ENCODE measurements at places on chromosomes 6 and 20.

GRCh38 chr6:98530732-98531131 lies 303.6 kb upstream of the POU3F2 start:
- DNase-seq, result no peak

GRCh38 chr6:105317607-105318533 lies 85.0 kb downstream of the PREP start:
- DNase-seq, result no peak

DNA sequence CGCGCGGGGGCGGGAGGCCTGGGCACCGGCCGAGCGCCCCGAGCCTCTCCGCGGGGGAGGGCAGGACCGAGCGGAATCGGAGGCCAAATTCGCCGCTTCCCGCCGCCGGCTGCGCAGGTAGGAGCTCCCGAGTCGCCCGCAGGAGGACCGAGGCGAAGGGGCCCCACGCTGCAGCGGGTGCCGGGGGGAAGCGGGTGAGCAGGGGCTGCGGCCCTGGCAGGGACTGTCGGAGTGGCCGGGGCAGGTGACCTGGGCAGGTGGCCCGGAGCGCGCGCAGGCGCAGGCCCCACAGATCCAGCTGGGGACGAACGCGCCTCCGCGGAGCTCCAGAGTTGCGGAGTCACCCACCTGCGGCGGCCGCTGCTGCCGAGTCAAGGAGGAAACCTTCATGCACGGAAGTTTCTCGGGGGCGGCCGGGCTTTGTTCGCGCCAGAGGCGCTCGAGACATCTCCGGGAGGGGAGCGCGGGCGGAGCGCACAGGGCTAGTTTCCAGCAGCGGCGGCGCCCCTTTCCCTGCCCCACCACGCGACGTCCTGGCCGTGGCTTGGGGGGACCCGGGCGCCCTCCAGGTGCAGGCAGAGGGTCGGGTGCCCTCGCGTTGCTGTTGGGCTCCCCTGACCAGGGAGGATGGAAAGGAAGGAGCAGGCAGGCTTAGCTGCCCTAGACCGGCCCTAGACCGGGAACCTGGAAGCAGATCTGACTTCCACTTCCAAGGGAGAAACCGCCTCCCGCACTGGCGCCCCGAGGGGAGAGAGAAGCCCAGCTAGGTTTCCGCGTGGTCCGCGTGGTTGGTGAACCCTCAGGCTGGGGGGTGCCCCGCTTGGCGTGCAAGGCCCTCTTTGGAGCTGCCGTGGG lies 590 bp downstream of the SLCO4A1 start:
- no peak for DNase-seq

DNA sequence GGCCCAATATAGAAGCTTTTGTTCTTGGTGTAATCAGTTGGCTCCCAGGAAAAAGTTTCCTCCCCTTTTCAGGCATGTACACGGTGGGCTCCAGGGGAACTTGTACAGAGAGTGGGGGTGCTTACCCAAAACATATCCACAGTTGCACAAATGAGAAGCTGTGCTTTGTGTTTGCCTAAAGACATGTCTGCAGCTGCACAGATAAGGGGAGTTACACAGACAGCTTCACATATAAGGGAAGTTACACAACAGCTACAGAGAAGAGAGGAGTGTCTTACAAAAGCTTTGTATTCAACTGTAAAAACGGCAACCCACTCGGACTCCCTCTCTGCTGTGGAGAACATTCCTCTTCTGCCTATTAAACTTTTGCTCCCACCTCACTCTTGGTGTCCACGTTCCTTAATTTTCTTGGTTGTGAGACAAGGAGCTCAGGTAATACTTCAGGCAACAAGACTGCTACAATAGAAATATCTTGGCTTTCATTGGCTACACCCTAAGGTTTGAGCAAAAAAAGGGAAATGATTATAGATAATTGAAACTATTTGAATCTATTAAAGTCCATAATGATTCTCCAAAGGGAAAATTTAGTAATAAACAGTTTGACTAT lies 7.4 kb upstream of the PNRC1 start:
- DNase-seq, result no peak

GRCh38 chr6:36663504-36664446 lies 14.7 kb upstream of the CDKN1A start:
- DNase-seq, result no peak

DNA sequence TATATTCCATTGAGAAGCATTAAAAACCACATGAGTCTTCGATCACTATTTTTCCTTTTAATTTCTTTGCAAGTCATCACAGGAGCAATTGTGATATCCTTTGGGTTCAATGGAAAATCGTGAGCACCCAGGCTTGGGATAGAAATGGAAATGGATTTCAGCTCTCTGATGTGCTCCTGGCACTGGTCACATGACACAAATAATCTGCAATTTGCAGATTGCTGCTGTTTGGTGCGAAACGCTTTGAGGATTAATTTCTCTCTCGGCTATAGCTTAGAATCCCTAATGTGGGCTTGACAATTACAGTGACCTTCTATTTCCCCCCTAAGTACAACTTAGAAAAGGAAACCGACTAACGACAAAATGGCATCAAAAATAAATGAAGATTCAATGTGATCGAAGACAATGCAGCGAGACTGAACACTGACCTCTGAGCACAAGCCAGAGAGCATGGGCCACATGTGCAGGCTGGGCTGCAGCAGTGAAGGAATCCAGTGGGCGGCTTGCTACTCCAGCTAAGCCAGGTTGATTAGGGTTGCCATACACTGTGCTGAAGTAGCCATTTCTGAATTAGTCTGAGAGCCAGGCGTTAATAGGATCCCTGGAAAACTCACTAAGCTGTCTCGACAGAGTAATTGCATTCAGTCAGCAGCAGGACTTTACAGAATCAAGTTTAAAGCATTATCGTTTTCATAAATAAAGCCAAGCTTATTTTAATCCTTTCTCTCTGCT lies 301.8 kb upstream of the AGPAT4 start:
- no peak for DNase-seq

DNA sequence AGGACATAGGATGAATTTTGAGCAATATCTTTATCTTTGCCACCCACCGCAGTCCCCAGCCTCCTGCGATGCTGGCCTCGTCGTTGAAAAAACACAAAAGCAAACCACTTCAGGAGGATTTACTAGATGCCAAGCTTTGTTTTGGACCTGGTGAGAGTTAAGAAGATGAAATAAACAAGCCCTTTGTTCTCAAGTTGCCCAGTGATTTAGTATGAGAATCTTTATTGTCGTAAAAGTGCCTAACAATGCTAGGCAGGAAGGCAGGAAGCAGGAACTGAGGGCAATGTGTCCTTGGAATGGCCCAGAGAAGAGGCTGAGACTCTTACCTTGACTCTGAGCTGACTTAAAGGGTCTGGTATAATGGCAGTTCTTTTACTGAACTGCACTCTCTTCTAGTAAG lies 116.0 kb downstream of the TRMT11 start:
- no peak for DNase-seq

DNA sequence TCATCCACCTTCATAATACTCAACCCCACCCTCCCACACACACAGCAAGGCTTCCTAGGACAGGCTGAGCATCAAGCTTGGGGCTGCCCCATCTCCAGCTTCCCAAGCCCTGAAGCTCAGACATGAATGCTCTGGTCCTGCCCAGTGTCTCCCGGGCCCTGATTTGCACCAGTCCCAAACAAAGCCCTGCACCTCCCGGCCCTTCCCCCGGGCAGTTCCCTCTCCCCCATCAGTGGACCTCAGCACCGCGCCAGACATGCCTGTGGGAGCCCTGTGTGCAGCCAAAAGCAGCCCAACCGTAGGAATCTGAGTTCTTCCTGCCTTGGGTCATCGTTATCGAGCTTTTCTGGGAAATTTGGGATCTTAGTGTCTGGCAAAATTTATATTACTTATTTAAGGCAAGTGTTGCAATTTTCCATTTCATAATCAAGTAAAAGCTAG lies 63.5 kb downstream of the THBS2 start:
- peak; percentile 50 for DNase-seq

GRCh38 chr20:50982363-50982762 lies 23.7 kb downstream of the MOCS3 start:
- peak; percentile 60 for DNase-seq

- no peak for DNase-seq
Measured at GRCh38 chr20:57069442-57069841, 197.0 kb downstream of the BMP7 start.

DNA sequence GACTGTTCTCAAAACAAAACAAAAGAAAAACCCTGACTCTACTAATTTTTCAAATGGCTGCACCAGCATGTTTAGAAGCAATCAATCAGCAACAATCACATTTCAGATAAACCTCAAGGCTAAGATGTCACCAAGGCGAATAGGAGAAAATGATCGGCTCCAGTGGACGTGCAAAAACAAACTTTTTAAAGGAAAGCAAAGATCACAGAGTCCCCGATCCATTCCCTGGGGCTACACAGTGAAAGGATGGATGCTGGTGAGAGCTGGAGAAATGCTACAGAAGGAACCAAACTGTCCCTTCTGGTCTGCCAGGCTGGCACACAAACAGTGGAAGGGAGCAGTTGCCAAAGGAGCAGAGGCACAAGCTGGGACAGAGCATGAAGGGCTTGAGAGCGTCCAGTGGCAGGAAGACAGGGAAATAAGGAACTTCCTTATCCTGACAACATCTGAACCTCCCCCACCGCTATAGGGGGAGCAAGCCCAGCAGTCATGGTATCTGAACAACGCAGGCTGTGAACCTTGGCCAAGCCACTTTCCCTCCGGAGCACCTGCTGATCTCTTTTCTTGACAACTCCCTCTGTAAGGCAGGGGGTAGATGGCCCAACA lies 73.7 kb upstream of the HIVEP1 start:
- no peak for DNase-seq

DNA sequence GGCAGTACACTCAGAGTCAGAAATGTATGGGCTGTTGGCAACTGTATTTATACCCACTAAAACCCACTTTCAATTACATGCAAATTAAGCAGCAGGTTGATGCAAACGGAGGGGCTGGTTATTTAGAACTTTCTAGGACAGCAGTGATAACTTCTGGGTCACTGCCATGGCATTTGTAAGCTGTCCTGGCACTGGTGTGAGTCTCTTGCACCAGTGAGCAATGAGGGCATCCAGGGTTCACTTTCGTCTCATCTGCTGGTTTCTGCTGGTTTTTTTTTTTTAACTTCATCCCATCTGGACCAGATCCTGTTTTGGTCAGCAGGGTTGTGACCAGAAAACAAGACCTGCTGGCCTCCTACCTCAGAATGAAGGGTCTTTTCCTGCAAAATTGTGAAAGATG lies 49.2 kb downstream of the CDH26 start:
- DNase-seq, result no peak

DNA sequence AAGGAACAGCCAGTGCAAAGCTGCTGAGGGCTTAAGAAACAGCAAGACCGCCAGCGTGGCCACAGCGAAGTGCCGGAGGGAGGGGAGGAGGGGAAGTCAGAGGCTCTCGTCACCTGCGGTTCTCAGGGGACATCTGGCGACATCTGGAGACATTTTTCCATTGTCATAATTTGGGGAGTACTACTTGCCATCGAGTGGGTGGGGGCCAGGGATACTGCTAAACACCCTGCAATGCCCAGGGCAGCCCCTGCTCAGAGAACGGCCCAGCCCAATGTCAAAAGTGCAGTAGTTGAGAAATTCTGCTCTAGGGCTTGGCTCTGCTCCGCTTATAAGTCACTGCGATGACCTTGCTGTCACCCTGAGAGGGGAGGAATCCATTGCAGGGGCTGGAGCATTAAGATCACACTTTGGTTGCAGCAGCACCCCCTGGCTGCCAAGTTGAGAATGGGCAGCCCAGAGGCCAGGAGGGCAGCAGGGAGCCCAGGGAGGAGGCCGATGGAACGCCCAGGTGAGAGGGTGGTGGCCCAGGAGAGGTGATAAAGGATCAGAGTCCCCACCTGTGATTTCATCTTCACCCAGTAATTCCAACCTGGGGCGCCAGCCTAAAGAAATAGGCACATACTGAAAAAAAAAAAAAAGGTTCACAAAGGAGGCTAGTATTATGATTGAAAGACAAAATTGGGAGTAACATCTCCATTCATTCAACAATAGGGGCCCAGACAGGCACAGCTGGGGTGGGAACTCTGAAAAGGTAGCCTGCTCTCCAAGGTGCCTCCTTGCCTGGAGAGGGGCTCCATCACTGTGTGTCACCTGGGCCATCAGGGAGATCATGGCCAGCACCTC lies 218.2 kb downstream of the BMP7 start:
- DNase-seq, result no peak

GRCh38 chr6:97405818-97406409 lies 122.9 kb upstream of the MMS22L start:
- DNase-seq, result no peak

- no peak for DNase-seq
Measured at GRCh38 chr20:48951646-48952045, 30.1 kb downstream of the ARFGEF2 start.

DNA sequence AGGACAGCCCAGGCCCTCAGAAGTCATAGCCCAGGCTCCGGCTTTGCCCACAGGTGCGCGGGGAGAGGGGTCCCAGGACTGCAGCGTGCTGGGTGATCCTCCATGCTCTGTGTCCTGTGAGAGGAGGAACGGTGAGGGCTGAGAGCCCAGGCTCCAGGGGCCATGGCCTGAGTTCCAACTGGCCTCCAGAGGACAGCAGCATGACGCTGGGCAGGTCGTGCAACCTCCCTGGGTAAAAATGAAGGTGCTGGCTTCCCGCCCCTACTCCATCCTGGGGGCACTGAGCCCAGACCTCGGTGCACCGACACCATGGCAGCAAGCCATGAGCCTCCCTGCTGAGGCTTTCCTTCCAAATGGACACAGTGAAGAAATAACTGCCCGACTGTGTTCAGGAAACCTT lies 305.4 kb downstream of the TAF4 start:
- no peak for DNase-seq

- peak; percentile 9 for DNase-seq
Measured at GRCh38 chr20:46520976-46521579, 7.7 kb upstream of the ZNF334 start.

- DNase-seq, result no peak
Measured at GRCh38 chr6:160792708-160793107, 90.7 kb downstream of the PLG start.

DNA sequence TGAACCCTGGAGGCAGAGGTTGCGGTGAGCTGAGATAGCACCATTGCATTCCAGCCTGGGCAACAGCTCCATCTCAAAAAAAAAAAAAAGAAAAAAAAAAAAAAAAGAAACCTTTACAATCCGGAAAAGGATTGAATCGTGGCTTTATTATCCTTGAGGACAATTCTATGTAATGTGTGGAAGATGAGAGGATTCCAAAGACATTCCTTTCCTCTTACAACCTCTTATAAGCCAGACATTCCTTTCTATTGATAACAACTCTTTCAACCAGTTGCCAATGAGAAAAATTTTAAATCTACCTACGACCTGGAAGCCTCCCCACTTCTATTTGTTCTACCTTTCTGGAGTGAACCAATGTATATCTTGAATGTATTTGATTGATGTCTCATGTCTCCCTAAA lies 91.2 kb upstream of the EEF1E1 start:
- no peak for DNase-seq

DNA sequence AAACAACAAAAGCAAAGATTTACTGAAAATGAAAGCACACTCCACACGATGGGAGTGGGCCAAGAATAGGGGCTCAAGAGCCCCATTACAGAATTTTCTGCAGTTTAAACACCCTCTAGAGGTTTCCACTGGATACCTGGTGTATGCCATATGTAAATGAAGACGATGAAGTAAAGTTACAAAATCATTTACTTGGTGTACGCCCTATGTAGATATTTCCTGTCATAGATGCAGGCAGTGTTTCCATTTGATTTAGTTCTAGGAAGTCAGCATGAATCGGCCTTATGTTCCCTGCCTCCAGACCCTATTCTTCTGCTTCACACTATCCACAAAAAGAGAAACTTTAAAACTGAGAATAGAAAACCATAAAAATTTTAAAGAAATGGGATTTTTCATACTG lies 404.4 kb upstream of the GJE1 start:
- no peak for DNase-seq

- no peak for DNase-seq
Measured at GRCh38 chr6:68779366-68779765, 144.3 kb downstream of the ADGRB3 start.

Measured in amniotic stem cell (primary cell).